DND-41 (cell line): ENCODE measurements at places on chromosomes 16 and 17.

DNA sequence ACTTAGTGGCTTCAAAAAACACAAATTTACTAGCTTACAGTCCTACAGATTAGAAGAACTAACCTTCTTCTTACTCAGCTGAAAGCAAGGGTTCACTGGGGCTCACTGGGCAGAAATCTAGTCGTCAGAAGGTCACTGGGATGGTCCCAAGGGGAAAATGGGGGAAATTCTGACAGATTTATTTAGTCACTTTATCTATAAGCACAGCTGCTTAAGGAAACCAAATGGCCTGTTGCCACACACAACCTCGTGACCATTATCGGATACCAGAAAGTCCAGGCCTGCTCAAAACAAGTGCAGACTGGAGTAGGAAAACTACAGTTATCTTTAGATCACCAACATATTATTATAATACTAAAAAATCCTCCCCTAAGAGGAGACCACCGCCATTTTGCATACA, 374.6 kb upstream of the ASIC2 start:
- DNase-seq: no peak

- no peak for DNase-seq
Observed at GRCh38 chr17:70699408-70699807, 530.1 kb downstream of the KCNJ2 start.

GRCh38 chr17:49588312-49588711, 12.6 kb downstream of the NXPH3 start:
- DNase-seq: no peak

DNA sequence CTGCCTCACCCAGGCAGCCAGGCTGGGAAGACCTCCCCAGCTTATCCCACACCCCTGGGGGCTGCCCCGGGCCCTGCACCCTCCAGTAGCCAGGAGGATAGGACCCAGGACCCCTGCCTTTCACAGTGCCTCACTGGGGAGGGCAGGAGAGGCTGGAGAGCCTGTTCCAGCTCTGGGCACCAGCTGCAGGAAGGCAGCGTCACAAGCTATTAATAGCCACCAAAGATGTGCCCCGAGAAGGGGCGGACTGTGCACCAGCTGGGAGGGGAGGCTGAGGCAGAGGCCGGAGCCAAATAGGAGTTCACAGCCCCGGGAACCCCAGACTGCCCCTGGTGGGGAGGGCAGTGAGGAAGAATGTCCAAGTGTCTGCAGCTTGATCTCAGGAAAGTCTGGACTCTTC, 8.8 kb downstream of the SBK1 start:
- DNase-seq: no peak

DNA sequence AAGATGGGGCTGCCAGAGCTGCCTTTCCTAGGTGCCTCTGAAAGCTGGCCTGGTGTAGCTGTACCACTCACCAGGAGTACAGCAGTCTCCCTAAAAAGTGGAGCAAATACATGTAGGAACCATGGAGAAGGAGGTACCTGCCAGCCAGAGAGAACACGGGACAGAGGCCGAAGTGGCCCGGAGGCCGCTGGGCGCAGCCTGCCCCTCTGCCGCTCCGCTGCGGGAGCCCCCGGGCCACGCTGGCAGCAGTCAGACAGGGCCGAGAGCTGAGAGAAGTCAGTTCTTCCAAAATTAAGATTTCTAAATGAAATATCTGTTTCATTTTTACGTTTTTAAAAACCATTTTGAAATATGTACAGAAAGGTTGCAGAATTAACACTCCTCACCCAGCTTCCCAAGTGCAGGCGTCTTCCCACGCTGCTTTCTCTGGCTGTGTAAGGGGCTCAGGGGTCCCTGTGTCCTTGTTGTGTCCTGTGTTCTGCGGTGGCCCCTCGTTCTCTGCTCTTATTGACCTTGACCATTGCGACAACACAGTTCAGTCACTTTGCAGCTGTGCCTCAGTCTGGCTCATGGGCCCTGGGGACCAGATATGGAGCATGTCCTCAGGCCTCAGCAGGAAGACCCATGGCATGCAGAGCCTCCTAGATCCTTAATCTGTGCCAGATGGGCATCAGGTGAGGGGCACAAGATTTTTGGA, 5.0 kb downstream of the MAPK8IP3 start:
- no peak for DNase-seq

DNA sequence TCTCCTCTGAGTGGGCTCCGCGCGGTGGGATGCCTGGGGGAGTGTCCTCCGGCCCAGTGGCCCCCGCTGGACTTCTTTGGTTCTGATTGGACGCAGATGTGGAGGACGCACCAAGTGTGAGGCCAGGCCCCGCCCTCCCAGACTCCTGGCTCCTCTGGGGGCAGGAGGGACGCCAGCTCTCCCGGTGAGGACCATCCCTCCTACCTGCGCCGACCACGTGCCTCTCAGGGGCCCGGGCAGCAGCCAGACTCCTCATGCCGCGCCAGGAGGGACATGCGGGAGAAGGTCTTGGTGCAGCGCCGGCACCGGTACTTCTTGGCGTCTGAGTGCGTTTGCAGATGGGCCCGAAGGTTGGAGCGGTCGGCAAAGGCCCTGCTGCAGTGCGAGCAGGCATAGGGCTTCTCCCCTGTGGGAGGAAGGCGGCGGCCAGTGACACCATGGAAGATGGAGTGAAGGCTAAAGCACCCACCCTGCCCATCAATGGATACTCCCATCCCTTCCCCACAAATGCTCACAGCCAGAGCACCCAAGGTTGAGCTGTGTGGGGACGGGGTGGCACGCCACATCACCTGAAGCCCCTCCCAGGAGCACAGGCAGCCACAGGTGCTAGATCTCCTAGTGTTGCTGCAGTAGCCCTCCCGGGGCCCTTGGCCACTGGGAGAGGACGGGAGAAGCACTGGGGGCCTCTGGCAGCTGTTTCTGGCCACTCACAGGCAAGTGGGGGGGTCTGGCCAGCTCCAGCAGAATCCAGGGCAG, 7.9 kb downstream of the SNAI3 start:
- no peak for DNase-seq

- DNase-seq: no peak
Observed at GRCh38 chr17:6092182-6092902, 22.2 kb downstream of the WSCD1 start.

DNA sequence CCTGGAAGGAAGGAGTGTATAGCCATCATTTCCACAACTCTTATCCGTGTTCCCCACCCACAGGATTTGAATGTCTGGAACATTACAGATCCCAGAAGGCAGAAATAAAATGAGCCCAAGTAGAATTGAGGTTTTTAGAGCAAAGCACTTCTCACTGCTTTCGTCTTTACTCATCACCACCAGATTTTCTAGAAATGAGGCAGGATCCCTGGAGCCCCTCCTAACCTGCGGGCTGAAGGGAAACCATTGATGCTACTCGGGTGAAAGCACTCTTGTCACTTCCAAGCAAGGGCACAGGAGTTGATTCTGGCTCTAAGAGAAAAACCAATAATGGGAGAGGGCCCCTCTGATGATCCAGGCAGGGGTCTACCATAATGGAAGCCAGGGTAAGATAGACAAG, 2.8 kb upstream of the ALDOC start:
- DNase-seq: no peak

- no peak for DNase-seq
Observed at GRCh38 chr17:5555254-5555653, 29.1 kb downstream of the NLRP1 start.

DNA sequence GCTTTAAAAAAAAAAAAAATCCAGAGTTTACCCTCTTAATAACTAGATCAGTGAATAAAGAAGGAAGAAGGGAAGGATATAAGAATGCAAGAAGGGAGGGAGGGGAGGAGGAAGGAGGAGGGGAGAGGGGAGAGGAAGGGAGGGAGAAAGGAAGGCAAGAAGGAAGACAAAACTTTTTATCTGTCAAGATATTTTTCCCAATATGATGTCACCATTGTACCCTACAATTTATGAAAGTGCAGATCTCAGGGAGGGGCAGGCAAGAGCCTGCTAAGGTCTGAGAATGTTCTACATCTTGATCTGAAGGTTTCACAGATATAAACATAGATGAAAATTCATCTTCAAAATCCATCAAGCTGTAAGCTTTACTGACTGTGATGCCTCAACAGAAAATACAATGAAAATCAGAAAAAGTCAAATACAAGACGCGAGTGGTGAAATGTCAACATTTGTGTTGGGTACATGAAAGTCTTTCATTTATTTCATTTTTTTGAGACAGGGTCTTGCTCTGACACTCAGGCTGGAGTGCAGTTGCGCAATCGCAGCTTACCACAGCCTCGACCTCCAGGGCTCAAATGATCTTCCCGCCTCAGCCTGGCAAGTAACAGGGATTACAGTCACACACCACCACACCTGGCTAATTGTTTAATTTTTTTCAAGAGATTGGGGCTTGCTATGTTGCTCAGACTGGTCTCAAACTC, 57.1 kb upstream of the EMP2 start:
- no peak for DNase-seq

- DNase-seq: no peak
Observed at GRCh38 chr17:72996791-72997190, 95.7 kb downstream of the SLC39A11 start.

DNA sequence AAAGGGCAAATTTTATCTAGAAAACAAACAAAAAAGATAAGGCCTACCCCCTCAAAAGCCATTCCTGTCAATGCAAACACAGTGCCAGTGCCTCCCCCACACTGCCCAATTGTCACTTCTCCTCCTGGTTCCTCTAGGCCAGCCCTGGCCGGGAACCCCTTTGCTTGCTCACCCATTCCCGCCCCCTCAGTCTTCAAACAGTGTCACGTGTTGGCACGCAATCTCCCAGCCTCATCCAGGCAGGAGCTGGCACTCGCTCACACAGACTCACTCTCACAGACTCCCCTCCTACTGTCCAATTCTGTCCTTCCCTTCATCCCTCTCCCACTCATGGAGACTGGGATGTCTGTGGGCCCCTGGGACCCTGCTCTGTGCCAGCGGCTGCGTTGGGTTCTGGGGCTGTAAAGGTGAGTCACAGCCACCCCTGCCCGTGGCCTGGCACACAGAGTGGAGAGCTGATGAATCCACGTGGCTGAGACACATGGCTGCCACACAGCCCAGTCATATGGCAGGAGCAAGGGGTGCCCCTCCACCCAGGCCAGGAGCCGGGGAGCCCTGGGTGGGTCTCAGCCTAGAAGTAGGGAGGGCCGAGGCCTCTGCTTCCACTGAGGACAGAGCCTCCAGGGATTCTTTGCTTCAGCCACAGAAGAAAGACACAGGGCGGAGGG, 54.8 kb downstream of the VAC14 start:
- DNase-seq: no peak

- no peak for DNase-seq
Observed at GRCh38 chr17:37818689-37819088, 73.8 kb upstream of the HNF1B start.

DNA sequence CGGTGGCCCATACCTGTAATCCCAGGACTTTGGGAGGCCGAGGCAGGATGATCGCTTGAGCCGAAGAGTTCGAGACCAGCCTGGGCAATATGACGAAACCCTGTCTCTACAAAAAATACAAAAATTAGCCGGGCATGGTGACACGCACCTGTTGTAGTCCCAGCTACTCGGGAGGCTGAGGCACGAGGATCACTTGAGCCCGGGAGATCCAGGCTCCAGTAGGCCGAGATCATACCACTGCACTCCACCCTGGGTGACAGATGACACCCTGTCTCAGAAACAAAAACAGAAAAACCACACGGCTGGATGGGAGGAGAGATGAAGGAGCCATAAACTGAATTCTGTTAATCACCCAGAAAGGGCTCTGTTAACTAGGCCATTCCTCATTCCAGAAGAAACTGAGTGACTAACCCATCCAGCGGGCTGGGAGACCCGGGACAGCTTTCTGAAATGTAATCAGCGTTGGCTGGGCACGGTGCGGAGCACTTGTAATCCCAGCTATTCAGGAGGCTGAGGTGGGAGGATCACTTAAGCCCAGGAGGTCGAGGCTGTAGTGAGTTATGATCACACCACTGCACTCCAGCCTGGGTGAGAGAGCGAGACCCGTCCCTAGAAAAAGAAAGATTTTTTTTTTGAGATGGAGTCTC, 641 bp upstream of the NT5C3B start:
- DNase-seq: no peak

DNA sequence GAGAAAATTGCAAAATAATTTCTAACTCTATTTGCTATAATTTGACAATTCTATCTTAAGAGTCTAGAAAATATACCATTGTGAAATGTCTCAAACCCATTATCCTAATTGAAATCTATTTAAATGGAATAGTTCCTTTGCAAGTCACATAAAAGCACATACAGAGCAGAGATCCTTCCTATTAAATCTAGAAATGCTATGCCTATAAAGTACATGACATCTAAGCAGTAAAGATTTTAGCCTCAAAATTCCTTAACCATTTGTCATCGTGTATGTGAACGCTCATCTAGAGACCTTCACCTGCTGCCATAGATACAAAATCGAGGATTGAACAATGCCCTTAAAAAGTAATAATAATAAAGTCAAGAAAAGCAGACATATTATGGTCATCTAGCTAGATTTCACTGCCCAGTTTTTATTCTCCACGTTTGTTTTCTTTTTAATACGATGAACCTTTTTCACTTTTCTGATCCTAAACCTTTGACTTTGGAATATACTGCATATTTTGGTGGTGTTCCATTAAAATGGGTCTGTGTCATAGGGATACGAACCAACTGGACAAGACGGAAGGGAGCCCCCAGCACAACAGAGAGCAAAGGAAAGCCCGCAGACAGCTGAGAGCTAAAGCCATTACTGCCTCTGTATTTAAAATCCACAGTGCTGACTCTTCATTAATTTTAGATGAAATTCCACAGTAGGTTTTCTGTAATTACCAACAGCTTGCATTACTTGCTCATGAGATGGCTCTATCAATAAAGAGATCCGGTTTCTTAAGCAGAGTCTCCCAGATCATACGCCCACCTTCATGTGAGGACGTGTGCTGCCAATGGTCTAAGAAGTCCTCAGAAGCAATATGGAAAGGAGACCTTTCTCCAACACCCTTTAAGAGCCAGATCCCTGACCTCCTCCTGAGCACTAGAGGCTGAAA, 17.6 kb downstream of the TEX2 start:
- no peak for DNase-seq

- DNase-seq: no peak
Observed at GRCh38 chr16:58537124-58537906, 22.0 kb downstream of the SETD6 start.

- peak; percentile 66 for DNase-seq
Observed at GRCh38 chr17:27879987-27880608, 13.1 kb downstream of the LYRM9 start.

DNA sequence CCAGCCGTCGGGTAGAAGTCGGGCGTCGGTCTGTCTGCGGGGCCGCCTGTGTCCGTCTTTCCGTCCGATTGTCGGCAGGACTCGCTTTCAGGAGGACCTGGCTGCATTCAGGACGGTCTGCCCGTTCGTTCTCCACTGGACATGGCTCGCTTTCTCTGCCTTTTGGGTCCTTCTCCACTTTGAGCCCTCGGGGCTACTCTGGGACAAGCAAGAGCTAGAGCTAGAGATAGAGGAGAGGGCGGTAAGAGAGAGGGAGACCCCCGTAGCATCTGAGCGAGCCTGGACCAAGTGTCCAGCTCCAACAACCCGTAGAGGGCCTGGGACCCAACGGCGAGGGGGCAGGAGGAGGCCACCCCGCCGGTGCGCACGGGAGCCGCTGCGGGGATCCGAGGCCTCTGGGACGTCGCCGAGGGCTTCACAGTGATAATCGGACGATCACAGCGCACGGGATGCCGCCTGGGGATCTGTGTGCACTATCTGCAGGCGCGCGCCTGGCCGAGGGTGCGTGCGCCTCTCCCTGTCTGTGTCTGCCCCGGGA, 4.5 kb downstream of the TBX4 start:
- DNase-seq: no peak

- DNase-seq: no peak
Observed at GRCh38 chr17:42754782-42755181, 6.2 kb upstream of the RAMP2 start.

- DNase-seq: no peak
Observed at GRCh38 chr17:35879773-35880654, at the start of gene CCL5. Gene CCL5 (minus strand): TSS chr17:35880360.
